ENCODE measurements at places on chromosomes 3 and 15. TPM values are rescaled to one million over a fixed set of nuclear protein-coding genes. Genes with fewer than 3 reads are reported as not detected.
A peak's percentile ranks its signal among the peaks of the same experiment; 100 is the strongest.

DNA sequence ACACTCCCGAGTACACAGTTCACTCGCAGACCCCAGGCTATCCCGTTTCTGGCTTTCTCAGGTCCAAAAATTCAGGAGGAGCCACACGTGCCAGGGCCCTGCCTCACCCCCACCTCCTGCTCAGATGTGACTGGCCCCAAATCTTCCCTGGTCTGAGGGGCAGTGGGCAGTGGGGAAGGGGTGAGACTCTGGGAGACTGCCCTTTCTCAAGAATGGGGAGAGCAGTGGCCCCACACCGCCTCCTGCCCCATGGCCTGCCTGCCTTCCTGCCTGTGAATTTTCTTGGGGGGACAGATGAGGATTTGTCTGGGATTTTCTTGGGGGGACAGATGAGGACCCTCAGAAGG, 174.6 kb downstream of the MEGF11 start:
- no peak for DNase-seq

DNA sequence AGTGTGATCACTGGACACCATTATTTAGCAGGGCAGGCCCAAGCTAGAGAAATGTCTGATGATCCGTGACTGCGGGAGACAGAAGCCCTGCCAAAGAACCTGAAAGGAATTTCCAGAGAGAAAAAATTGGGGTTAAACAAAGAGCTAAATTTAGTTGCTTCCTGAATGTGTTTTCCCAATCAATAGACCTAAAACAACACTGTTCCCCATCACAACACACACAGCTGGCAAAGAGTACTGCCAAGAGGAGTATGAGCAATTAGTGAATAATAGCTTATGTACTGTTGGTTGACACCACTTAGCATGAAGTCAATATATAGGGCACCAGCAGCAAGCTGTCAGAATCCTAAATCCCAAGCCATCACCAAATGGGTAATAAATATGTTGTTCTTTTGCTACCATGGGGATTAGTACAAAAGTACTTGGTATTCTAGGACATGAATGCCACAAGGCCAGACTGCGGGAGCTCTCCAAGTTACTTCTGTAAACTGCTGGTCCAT, 35.7 kb downstream of the CLK3 start:
- DNase-seq: no peak

DNA sequence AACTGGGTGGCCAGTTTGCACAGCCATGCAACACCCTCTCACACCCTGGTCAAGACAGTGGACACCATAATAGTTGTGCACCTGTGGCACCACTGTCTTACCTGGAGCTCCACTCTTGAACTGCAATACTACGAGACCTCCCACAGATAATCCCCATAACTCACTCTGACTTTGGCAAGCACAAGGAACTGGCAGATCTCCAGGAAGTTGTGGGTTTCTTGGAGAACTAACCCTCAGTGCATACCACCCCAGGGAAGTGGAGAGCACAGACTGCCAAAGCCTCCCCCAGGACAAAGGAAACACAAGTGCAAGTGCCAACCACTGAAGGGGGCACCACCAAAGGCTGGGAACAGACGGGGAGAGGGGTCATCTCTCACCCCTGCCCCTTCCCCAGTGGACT, 318.6 kb downstream of the SUCLG2 start:
- no peak for DNase-seq

DNA sequence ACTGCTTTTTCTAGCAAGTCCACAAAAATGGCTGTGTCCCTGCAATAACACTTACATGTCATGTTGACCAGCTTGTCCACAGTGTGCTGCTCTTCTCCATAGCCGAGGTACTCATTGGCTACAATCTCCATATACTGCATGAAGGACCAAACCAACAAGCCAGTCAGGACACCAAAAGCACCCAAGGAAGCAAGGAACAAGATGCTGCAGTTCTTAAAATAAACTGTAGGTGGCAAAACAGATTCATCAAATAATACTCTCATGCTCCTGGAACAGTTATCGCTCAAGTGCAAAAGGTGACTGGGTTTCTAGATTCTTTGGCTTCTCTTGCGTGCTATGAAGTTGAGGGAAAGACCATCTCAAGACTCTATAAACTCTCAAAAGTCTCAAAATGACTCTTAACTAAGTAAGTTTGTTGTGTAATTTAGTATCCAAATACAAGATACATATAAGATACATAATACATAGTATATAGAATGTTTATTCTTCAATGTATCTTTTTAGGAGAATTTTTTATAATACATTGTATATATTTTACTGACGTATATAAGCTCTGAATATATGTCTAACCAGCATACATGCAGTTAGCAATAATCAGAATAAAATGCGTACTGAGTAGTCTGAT, 57.0 kb downstream of the NEK10 start:
- DNase-seq: peak; percentile 10

- no peak for DNase-seq
Measured at GRCh38 chr3:19488939-19489338, 340.6 kb downstream of the KCNH8 start.

- DNase-seq: no peak
Measured at GRCh38 chr15:50050986-50051743, 67.9 kb downstream of the ATP8B4 start.

DNA sequence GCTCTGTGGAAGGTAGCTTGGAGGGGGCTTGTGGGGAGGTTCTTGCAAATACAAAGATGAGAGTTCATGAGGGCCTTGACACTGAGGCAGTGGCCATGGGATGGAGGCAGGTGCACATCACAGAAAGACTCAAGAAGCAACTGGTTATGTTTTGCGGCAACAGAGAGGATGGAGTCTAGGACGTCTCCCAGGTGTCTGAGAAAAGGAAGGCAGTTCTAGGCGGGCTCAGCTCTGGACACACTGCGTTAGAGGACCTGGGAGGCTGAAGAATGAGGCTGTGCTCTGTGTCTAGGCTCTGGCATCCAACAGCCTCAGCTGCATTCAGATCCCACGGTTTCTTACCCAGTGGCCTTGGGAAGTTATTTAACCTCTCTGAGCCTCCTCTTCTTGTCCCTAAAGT, 23.5 kb downstream of the NOX5 start:
- no peak for DNase-seq

DNA sequence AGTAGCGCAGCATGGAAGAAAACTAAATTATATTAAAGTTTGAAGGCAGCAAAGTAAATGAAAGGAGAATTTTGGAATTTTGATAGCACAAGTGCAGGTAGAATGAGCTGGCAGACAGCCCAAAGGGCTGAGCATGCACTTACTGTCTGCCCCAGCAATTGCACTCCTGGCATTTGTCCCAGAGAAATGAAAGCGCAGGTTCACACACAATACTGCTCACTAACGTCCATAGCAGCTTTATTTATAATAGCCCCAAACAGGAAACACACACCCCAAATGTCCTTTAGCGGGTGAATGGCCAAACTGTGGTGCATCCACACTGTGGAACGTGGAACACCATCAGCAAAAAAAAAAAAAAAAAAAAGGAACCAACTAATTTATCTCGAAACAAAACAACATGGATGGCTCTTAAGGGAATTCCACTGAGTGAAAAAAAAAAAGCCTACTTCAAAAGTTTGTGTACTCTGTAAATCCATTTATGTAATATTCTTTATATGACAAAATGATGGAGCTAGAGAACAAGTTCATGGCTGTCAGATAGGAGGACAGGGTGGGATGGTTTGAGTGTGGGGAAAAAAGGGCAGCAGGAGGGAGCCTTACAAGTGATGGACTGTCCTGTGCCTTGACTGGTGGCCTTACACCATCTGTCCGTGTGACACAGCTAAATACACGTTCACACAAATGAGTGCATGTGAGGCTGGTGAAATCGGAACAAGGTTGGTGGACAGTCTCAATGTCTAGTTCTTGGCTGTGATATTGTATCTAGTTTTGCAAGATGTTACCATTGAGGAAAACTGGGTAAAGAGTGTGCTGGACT, 6.0 kb upstream of the TM2D3 start:
- no peak for DNase-seq

GRCh38 chr3:158789592-158789991, 12.3 kb upstream of the MFSD1 start:
- DNase-seq: no peak

DNA sequence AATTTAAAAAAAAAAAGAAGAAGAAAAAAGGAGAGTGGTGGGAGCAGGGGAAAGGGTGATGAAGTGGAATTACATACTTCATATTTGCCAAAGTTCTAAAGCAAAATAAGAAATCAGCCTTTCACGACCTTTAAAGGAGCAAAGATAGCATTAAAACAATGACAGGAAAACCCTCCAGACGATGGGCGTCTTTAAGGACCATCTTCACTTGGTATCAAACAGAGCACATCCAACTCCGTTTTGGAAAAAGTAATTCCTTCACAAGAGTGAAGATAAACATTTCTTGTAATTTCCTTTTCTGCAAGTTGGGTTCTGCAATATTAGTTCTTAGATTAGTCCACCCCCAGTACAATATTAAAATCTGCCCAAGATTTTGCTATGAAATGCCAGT, 32.8 kb downstream of the FRMD4B start:
- DNase-seq: no peak

- no peak for DNase-seq
Measured at GRCh38 chr15:92100301-92100700, 246.8 kb downstream of the SLCO3A1 start.

- DNase-seq: no peak
Measured at GRCh38 chr3:45635475-45636256, 41.1 kb downstream of the LIMD1 start.

- DNase-seq: no peak
Measured at GRCh38 chr3:130850044-130850797, 43.7 kb upstream of the ATP2C1 start.

GRCh38 chr3:105014631-105015030, 352.1 kb upstream of the ALCAM start:
- no peak for DNase-seq

DNA sequence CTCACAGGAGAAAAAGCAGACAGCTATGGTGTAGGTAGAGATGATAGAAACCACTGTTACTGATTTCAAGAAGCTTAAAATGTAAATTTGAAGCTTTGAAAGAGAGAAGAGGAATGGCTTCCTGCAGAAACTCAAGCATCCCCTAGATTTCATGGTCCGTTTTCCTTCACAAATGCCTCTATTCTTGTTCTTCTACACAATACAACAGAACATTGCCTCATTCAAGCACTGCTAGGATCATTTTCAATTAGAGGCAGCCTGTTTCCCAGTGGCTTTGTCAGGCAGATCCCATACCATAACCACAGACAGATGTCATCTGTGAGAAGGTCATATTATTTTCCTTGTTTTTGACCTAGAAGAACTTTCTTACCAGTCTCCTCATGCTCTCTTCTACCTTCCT, 77.9 kb upstream of the SPRED1 start:
- DNase-seq: no peak

- DNase-seq: no peak
Measured at GRCh38 chr3:101635345-101635744, 41.6 kb downstream of the ZBTB11 start.

DNA sequence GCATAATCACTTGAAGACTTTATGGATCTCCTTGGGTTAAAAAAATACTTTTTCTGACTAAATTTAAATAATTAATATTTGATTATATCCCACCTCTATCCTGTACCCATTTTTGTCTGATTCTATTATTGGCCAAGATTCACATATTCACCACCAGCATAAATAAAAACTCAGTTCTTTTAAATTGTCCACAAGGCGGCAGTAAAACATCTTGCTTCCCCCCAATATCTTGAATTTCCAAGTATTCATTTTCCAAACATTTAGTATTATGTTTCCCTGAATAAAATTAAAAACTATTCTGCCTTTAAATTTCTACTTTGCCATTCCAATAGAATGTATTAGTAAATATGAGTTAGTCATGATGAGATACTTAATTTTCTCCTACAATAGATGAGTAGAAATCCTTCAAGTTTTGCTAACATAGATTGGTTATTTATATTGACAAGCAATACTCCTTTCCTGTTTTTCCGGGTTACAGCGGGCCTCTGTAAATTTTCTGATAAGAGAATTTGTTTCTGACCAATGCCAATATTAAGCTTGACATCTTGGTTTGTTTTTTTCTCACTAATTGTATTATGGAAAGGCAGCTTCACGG, 218.7 kb upstream of the MDFIC2 start:
- DNase-seq: peak; percentile 42

DNA sequence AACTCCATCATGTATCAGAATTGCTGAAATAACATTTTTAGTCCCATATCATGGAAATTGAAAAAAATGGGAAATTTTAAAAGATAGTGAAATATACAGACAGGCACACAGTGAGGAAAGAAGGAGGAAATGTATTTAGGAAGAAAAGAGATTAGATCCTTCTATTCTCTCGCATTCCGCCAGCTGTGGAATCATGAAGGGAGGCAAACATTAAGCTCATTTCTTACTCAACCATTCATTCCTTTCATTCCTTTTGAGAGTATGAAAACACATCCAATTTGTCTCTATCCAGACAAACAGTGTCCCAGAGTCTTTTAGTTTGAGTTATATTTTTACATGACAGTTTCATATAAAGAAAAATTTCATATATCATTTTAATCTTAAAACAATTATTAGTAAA, 52.5 kb upstream of the KCNMB2 start:
- no peak for DNase-seq

DNA sequence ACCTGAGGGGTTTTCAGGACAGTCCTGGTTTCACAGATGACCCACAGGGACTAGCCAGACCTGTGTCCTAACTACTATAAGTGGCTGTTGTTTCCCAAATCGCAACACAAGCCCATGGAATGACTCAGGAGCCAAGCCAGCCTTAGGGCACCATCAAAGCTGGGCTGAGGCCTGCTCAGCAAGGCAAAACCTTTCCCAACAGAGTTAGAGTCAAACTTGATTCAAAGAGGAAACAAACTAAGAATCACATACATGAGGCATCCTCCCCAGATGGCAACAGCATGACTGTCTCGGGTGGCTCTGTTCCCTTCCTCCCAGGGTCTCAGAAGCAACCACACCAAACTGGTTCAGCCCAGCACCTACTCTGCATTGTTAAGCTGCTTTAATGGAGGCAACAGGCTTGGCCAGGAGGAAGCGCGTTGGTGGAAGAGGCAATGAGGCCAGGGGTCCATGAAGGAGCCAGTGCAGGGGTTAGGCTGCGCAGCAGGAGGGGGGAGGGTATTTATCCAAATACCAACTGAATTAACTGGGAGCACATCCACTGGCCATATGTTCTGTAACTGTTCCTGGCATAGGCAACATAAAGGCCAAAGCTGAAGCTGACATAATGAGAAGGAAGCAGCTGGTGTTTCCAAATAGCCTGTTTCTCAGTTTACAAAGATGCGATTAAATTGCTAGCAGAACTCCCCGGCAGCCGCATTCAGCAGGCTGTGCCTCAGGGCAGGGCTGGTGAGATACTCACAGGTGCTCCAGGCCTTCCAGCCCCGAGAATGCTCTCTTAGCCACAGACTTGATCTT, 102.4 kb downstream of the LRIG1 start:
- no peak for DNase-seq

Gene SAMMSON
- not detected for polyA plus RNA-seq

Gene GLT8D1
- 127 TPM for polyA plus RNA-seq

Gene SPINT1
- polyA plus RNA-seq: 67.8 TPM

Gene IL17RB
- polyA plus RNA-seq: 15.0 TPM

Gene ADAMTS9
- polyA plus RNA-seq: 166 TPM

Gene DMXL2
- 62.2 TPM for polyA plus RNA-seq

Gene DPPA2
- polyA plus RNA-seq: 0.92 TPM

Gene ACVR2B
- 18.2 TPM for polyA plus RNA-seq

Gene IGSF11
- 4.0 TPM for polyA plus RNA-seq

Gene CPLX3
- polyA plus RNA-seq: not detected

Gene CLRN1
- polyA plus RNA-seq: not detected

Gene LRRC34
- polyA plus RNA-seq: 9.5 TPM

Measured in renal cortex interstitium (tissue), 15 donors.